ENCODE measurements at places on chromosomes 5 and 9.

- DNase-seq = peak; percentile 49
These were observed 20.4 kb downstream of the ANKS6 start for GRCh38 chr9:98775831-98776441.

- DNase-seq = no peak
These were observed 23.4 kb downstream of the PAM start for GRCh38 chr5:102778478-102778877.

GRCh38 chr5:120479066-120479465 is 15.0 kb downstream of the PRR16 start:
- peak; percentile 53 for DNase-seq

DNA sequence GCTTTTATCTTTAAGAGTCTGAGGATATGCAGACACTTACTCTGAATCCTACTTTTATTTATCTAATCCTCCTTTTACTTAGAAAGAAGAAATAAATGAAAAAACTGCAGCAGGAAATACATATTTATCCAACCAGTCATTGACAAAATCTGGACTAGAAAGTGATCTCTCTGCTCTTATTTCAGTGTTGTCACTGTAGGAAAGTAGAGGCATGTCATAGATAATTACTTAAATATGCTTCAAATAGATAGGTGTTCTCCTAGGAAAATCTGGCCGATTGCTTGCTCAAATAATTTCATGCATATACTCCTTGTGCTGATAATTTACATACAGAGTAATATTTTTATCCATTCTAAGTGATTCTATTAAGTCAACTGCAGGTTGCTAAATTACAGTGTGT is 2001.9 kb upstream of the C9orf72 start:
- no peak for DNase-seq

DNA sequence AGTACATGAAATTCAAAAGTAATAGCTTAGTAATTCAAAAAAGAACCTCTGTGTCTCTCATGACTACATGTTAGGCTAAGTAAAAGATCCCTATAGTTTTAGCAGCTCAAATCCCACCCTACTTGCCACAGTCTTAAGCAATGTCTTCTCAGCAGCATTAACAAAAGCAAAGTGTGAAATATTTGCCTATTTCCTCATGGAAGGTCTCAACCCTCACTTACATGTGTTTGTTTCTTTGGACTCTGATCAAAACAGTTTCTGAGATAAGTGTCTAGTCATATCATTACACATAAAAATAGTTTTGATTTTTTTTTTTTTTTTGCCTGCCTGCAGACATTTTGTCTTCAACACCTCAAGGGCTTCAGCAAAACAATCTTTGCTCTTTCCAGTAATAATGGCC is 310.5 kb downstream of the CETN3 start:
- DNase-seq = no peak

- no peak for DNase-seq
These were observed 4.3 kb downstream of the FYB1 start for GRCh38 chr5:39214912-39215709.

DNA sequence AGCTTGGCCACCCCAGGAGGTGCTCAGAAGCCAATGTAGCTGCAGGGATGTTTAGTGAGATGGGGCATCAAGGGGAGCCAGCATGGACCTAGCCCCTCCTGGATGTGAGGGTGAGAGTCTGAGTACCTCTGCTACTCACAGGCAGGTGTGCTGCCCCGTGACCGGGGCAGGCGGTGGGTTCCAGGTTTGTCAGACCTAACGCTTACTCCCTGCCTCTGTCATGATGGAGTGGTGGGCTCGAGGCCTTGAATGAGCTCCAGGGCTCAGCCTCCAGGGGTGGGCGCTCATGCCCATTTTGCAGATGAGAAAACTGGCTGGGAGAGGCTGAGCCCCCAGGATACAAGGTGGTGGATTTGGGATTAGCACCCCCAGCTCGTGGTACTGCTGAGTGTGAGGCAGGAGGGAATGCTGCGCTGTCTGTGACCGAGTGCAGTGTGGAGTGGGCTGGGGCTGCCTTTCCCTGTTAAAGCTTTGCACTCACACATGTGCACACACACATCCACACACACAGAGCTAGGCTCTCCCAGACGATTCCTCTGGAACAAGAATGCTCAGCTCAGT is 1.5 kb downstream of the RXRA start:
- DNase-seq = no peak

GRCh38 chr5:86864051-86864450 is 246.3 kb downstream of the COX7C start:
- peak; percentile 58 for DNase-seq

- DNase-seq = peak; percentile 7
These were observed 1313.7 kb downstream of the PTPRD start for GRCh38 chr9:9299134-9299533.

DNA sequence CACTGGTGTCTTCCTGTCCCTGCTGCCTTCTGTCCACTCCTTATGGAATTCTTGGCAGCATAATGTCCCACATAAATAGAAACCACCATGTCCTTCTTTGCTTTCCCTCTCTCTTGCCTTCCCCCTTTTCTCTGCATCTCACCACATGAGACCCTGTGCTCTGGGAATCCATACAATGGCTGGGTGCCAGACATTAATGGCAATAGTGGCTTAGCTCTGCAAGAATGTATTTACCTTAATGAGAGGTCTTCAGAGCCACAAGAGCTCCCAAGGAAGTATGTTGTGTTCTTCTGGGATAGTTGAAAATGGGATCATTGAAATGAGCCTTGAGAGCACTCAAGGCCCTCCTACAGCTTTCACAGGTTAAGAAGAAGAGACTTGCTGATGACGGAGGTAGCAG is 58.7 kb downstream of the ADAMTS16 start:
- no peak for DNase-seq

DNA sequence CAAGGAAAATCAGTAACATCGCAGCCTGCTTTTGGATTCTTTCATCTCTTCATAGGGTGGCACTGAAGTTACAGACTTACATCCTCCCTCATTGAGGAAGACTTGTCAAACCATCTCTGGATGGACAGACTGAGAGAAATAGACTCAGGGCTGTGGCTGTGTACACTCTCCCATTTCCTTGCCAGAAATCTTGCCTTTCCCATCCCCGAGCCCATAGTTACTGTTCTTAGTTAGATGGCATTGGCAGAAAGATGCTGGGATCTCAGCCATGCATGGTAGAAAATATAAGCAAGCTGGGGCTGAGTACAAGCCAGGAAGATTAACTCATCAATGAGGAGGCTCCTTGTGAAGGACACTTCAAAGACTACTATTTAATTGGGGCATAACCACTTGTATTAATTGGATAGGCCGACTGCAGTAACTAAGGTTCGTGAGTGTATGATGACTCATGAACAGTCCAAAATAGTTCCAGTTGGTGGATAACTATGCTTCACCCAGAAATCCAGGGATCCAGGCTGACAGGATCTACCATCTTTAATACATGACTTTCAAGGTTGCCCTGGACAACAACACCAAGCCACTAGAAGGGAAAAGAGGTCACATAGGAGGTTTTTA is 137.9 kb downstream of the TMEM38B start:
- DNase-seq = peak; percentile 26

- DNase-seq = peak; percentile 17
These were observed 2.1 kb downstream of the CCNO start for GRCh38 chr5:55231029-55231918.

DNA sequence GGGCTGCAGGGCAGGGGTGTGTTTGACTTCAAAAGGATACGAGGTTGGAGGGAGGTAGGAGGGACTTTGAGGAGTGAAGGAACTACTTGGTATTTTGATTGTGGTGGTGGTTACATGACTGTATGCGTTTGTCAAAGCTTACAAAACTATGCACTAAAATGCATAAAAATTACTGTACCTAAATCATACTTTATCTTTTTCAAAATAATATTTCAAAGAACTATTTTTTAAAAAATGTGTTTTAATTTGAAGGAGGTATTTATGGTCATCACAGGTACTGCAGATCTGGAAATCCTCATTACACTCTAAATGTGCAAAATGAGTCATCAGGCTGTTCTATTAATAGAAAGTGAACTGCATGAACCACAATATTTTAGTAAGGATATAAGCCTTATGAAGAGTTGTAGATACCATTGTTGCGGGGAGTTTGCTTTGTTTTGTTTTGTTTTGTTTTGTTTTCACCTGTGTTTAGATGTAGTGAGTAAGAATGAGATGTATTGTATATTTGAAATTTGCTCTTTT is 116.9 kb downstream of the ARRDC3 start:
- no peak for DNase-seq

DNA sequence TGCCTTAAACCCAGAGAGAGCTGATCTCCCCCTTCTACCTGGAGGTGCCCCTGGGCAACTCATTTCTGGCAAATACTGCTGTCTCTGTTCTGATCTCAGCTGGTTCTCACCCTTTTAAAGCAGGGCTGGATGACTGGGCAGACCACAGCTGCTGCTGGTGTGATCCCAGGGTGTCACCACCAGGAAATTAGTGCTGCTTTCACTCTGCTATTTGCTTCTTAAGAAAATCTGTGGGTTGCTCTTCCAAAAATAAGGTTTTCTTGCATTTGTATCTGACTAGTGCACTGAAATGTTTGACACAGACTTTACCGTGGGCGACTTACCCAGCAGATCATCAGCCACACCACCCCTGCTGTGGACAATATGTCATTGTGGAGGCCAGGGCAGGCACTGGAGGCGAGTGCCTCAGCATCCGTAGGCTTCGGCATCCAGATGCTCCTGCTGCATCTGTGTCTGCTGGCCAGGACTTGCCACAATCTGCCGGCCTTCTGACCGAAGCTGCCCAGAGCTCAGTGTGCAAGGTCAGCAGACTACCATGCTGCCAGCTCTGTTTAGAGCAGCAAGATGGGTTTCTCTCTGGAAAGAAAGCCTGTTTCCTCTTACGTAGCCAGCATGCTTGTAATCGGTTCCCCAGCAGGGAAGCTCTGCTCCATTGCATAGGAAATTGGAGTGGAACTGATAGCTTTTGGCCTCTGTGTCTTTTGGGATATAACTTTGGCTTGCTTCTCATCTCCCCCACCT is 13.6 kb downstream of the ARHGAP26 start:
- DNase-seq = no peak

- DNase-seq = no peak
These were observed 51.0 kb downstream of the PTPDC1 start for GRCh38 chr9:94135222-94135621.

- DNase-seq = no peak
These were observed 102.0 kb upstream of the FSTL4 start for GRCh38 chr5:133714161-133714915.

- no peak for DNase-seq
These were observed 1.1 kb downstream of the RPS23 start for GRCh38 chr5:82276800-82277612.

DNA sequence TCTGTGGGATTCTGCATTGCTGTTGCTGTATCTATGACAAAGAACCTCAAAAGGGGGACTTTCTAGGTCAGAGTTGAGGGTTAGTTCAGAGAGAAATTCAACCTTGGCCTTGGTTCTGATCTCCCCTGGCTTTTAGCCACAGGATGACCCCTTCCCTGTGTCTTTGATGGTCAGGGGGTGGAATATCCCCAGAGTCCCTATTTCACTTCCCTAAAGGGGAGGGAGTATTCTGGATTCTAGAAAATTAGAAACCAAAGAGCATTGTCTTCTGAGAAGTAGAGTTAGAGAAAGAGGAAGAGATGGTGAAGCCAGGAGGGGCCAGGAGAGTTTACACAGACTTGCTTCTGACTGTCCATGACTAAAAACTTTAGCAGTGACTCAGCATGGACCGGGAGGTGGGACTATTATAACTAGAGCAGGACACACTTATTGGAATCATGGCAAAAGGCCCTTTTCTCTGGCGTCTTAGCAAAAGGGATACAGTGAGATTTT is 56.2 kb upstream of the LPAR1 start:
- no peak for DNase-seq

DNA sequence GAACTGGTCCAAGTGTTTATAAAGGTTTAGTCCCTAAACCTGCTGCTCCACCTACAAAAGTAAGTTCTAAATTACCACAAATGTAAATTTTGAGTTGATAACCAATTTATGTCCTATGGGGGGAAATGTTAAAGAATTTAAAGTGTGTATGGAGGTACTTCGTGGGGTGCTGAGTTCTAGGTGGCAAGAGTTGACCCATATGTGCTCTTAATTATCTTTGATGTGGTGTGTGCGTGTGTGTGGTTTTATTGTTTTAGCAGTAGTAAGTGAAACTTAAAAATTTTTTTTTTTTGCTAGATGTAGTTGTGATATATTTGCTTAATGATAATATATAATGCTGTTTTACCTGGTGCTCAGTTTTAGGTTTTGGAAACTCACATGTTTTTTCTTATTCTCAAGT is 72.6 kb downstream of the GPBP1 start:
- DNase-seq = no peak

DNA sequence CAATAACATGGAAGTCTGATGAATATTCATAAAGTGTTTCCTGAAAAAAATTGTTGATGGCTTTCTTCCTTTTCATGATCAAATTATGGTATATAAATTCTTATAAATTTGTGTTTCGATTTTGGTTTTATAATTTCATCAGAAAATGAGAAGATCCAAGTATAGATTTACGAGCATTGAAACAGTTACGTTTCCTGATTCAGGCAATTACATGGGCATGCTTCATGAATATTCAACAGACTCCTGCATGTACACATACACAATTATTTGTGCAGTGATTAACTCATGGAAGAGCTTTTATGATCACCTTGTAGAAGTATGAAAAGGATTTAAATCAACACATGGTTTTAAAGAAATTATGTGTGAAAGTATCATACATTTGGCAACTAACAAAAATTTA is 136.7 kb downstream of the MPDZ start:
- no peak for DNase-seq

DNA sequence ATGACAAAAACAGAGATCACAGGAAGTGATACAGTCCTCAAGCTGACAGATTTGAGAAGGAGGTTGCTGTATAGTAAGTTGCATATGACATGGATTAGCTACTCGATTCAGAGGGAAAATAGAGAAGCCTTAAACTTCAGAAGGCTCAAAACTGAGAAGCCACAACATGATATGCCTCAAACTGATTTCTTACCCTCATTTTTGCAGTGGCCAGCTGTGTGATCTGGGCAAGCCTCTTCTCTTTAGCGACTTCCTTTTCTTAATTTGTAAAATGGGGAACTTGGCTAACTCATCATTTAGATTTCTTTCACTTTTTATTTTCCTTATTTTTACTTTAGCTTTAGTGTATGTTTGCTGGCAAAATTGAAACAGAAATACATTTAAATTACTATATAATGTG is 421.1 kb downstream of the KIF4B start:
- no peak for DNase-seq

DNA sequence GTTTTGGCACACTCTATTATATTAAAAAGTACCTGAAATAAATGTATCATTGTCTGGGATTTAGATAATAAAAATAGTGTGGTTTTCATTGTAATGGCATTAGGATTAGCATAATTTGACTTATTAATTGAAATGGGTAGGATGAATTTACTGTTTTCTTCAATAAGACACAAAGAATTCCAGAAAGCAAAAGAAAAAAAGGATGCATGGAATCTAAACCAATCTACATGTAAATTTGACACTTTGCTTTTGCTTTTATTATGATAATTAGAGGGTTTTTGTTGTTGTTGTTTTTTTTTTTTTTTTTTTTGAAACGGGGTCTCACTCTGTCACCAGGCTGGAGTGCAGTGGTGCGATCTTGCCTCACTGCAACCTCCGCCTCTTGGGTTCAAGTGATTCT is 304.8 kb upstream of the EFNA5 start:
- no peak for DNase-seq

- no peak for DNase-seq
These were observed 49.6 kb upstream of the OSMR start for GRCh38 chr5:38795986-38796741.
